Mucosa of descending colon (tissue), 3 donors: ENCODE measurements at places on chromosomes 6 and 20. TPM values are rescaled to one million over a fixed set of nuclear protein-coding genes. Genes with fewer than 3 reads are reported as not detected.

ALDH5A1 gene
- 18.2 TPM for total RNA-seq

IYD gene
- total RNA-seq, result 15.3 TPM

CLPSL2 gene
- not detected for total RNA-seq

GRCh38 chr6:29826271-29826670, 1.4 kb upstream of the HLA-G start:
- DNase-seq, result no peak

DNA sequence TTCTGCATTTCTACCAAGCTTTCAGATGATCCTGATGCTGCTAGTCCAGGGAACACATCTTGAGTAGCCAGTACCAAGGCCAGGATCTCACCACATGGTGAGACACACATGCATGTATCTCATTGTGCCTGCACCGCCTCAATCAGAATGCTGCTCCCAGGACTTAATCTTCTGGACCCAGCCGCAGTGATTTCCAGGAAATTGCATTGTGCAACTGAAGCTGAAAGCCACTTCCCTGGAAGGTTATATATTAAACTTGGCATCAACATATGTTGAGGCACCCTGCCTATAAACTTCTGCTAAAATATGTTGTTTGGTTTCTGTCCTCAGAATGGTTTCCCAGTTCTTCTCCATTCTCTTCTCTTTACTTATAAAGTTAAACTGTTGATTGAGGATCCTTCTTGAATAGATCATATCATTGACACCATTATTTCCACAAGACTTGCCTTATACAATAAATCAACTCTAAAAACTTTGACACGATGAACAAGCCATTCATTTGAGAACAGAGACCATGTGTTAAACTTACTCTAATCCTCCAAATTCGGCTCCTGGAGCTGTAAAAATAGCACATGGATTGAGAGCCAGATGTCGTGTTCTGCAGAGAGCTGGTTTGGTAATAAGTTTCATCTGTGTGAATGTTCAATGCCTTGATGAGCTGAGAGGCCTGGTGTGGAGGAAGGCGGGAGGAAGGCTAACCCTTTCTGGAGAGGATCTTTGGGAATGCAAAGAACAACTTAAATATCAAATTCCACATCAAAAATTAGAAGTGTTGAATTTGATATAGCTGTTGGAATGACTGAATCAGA, 65.0 kb upstream of the PCSK2 start:
- no peak for DNase-seq

GRCh38 chr20:62617711-62618483, 24.4 kb upstream of the SLCO4A1 start:
- no peak for DNase-seq

GRCh38 chr20:4006640-4007039, 8.7 kb downstream of the RNF24 start:
- DNase-seq, result no peak

- DNase-seq, result peak; percentile 70
Measured at GRCh38 chr20:56630086-56630493, 984 bp downstream of the TFAP2C start.
